Liver (tissue), 10 donors: ENCODE measurements at places on chromosomes 13 and 19.

- peak; percentile 40 for DNase-seq
Measured at GRCh38 chr13:44575741-44576350, at the start of gene TSC22D1. TSC22D1 (minus strand) TSS chr13:44576330; CDS start chr13:44576074, 256 bp downstream.

- DNase-seq = no peak
Measured at GRCh38 chr19:55071129-55071502, 4.6 kb upstream of the EPS8L1 start.

DNA sequence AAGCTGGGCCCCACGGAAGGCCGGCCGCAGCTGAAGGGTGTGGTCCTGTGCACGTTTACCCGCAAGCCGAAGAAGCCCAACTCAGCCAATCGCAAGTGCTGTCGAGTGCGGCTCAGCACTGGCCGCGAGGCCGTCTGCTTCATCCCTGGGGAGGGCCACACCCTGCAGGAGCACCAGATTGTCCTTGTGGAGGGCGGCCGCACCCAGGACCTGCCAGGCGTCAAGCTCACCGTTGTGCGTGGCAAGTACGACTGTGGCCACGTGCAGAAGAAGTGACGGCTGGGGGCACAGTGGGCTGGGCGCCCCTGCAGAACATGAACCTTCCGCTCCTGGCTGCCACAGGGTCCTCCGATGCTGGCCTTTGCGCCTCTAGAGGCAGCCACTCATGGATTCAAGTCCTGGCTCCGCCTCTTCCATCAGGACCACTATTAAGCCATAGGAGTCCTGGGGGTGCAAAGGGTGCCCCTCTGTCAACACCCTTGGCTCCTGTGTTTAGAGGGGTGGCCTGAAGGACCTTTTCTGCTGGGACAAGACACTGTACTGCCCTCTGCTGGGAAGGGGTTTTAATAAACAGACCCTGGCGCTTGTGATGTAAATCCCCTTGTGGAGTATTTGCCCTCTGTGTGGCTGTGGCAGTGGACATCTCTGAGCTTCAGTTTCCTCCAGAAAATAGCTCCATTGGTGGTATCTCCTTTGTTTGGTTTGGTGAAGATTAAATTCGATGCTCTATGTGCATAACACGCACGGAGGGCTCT is 1.9 kb downstream of the MRPS12 start:
- DNase-seq = no peak

- no peak for DNase-seq
Measured at GRCh38 chr13:60094385-60095088, 69.2 kb downstream of the DIAPH3 start.

- no peak for DNase-seq
Measured at GRCh38 chr19:39372047-39372802, 18.7 kb downstream of the PAF1 start.

DNA sequence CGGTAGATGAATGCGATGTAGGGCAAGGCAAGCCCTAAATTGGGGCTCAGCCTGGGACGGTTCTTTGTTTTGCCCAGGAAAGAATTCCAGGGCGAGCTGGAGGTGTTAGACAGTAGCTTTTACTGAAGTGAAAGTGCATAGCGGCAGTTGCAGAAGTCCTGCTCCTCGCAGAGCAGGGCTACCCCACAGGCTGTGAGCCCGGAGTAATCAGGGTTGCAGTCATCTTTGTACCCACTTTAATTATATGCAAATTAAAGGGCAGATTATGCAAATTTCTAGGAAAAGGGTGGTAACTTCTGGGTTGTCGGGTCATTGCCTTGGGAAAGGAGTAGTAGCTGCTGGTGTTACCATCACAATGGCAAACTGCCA is 30.5 kb downstream of the VAV1 start:
- no peak for DNase-seq
